AG10803 (cell line): ENCODE measurements at places on chromosomes 5 and 9.
A peak's percentile ranks its signal among the peaks of the same experiment; 100 is the strongest.

DNA sequence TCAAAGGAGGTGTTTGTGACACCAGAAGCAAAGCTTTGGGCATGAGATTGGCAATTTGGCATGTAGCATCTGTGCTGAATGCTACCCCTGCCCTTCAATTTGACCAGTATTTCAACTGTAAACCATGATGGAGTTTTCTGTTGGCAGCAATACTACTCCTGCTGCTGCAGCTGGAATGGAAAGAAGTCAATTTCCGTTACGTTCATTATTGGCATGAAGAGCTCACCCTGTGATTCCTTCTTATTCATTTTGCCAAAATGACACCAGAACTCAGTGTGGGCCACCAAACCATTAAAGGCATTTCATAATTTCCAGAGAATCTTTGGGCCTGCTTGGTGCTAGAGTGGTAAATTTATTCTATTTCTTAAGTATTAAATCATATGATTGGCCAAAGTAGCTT is 433.1 kb upstream of the DMAC1 start:
- DNase-seq: no peak

DNA sequence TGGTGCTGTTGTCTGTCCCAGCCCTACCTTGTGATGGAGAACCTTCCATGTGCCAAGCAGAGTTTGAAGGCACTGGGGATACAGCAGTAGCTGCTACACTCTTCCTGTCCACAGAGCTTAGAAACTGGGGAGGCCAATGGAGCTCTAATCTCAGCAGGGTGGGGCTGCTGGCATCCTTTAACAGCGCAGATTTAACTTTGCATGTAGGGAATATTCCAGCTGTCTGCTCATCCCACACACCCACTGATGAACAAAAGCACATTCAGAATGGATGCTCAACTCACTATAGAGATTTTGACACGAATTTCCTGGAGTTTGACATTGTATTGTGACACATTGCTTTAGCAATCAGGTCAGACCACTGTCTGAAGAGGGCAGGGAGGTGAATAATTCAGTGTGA is 49.0 kb downstream of the TMEM215 start:
- no peak for DNase-seq

DNA sequence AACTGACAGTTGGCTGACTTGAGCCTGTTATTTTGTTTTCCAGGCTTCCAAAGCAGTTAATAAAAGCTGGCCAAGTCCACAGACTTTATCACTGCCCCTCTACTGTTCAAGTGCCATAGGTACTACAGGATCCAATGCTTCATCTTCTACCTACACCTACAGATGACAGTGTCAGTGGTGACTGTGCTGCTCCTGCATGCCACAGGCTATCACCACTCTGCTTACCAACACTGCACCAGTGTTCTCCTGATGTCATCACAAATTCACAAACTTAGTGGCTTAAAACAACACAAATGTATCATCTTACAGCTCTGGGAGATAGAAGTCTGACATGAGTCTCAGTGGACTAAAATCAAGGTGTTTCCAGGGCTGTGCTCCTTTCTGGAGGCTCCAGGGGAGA is 26.6 kb downstream of the HMGCS1 start:
- no peak for DNase-seq

GRCh38 chr5:134275822-134276221 is 49.9 kb upstream of the PPP2CA start:
- no peak for DNase-seq

- no peak for DNase-seq
Observed at GRCh38 chr5:160750938-160751657, 100.9 kb downstream of the ATP10B start.

DNA sequence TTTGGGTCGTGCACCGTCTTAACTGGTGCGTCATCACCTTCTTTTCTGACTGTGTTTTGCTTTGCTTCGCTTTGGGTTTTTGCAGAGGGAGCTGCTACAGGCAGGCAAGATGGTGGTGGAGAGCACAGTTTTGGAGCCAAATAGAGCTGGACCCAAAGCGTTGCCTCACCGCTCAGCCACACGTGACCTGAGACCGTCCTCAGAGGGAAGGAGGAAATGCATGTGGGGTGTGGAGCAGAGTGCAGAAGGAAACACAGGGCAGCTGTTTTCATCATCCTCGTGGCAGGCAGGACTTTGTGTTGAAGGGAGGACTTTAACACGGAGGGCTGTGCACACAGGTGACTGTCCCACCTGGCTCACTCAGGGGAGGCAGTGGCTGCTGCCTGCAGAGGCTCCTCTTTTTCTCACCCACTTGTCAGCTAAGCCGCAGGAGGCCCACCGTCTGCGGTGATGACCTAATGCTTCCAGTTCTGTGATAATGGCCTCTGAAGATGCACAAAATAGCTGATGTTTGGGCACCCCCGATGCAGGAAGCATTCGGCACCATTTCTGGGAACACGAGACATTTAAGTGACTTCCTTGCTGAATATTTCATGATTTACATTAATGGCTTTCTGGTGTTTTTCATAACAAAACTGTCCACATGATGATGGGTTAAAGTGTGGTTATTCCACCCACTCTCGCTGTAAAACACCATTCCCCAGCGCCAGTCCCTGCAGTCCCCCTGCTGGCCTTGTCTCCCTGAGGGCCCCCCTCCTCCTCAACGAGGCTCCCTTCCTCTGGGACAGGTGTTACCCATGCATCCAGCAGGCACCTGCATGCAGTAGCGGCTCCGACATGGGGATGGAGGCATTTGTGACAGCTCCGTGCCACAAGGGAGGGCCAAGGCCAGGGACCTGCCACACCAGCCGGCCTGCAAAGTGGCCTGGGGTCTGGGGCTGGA is 12.4 kb upstream of the UBAC1 start:
- DNase-seq: no peak

- DNase-seq: no peak
Observed at GRCh38 chr9:16519001-16519400, 351.5 kb downstream of the BNC2 start.

DNA sequence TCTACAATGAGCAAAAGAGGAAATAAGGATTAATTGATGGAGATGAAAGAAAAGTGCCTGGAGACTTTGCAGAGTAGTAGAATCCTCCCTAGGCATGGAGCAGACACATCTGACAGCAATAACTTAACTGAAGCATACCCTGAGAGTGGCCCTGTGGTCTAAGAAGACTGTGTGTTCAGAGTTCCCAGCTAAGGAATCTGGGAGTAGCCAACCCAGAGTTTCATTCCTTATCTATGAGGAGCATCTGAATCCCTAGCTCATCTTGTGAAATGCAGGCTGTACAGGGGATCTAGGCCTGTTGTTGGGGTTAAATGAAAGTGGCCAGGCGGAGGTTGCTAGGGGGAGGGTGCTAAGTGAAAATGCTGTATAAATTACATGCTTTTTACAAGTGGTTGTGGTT is 233.1 kb upstream of the FBXL7 start:
- peak; percentile 45 for DNase-seq

GRCh38 chr9:93572221-93572620 is 4.2 kb upstream of the PHF2 start:
- no peak for DNase-seq

- peak; percentile 90 for DNase-seq
Observed at GRCh38 chr5:150159741-150160179, 4.1 kb upstream of the PDGFRB start.

- DNase-seq: peak; percentile 40
Observed at GRCh38 chr5:120808135-120808534, 344.0 kb downstream of the PRR16 start.
